ENCODE measurements at places on chromosomes 6 and 20.

DNA sequence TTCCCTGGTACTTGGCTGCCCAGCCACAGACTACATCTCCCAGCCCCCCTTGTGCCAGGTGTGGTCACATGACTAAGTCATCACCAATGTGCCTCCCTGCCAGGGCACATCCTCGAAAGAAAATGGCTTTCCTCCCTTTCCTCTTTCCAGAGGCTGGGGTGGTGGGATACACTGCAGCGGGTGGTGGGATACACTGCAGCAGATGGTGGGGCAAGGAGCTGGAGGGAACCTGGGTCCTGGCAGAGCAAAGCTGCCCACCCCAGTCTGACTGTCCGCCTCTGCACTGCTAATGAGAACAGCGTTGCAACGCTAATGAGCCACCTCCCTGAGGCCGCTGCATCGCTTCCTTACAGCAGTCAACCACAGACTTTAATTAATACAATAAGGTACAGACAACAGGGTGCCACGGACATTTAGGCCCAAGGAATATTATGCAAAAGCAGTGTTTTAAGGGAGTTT is 125.3 kb downstream of the PREX1 start:
- DNase-seq: no peak

- DNase-seq: no peak
Observed at GRCh38 chr6:19408331-19408730, 428.8 kb upstream of the ID4 start.

DNA sequence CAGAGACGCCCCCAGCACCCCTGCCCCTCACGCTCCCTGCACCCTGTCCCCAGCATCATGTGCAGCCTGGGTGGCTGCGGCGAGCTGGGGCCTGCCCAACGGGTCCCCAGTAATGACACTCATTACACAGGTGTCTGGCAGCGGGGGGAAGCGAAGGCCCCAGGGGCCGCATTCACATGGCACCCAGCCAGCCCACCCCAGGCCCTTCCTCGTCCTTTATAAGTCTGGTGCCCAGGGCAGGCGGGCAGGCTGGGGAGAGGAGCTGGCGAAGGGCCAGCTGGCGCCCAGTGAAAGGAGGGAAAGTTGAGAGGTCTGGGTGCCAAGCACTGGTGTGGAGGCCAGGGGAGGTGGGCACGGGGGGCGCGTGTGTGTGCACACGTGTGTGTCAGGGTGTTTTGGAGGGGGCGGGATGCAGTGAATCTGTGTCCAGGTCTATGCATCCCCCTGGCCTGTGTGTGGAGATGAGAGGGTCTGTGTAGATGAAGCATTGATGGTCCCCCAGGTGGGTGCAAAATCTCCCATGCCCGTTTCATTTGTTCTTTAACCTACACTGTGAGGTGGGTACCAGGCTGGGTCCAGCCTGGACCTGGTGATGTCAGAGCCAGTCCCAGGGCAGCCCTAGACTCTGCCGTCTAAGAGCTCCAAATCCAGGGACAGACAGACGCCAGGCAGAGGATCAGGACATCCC is 105.3 kb downstream of the CEBPB start:
- DNase-seq: no peak

DNA sequence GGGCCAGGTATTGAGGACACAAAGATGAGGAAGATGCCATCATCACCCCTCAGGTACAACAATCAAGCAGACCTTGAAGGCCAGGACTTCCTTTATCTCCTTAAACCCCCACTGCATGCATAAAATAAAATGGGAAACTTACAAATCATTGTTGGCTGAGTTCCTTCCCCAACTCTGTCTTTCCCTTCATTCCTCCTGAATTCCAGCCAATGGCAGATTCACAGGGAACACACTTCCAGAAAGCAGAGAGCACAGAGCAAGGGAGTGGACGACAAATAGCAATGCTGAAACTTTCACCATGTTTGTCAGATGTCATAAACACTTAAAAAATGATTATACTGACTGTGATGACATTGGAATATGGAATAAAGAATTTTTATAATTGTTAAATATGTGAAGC is 37.3 kb upstream of the NXT1 start:
- no peak for DNase-seq

GRCh38 chr6:112639391-112639831 is 292.3 kb downstream of the RFPL4B start:
- no peak for DNase-seq

GRCh38 chr6:25971187-25971821 is 8.7 kb downstream of the TRIM38 start:
- DNase-seq: no peak

- DNase-seq: no peak
Observed at GRCh38 chr6:109925075-109925474, 53.0 kb upstream of the GPR6 start.

- DNase-seq: no peak
Observed at GRCh38 chr6:142279350-142280180, 22.2 kb upstream of the ADGRG6 start.

DNA sequence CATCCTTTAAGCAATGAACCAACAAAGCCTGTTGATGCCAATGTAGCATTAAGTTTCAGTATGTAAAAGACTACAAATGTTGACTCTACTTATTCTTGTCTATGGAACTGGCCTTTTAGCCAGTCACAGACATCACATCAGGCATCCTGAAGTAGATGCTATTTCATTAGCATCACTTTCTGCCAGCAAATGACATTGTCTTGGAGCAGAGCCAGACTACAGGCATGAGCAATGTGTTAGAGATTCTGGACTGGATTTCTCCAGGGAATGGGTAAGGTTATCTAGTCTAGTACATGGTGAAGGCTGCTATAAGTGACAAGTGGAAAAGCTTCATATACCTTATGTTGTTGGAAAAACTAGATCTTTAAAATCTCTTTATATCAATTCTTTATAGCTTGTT is 142.9 kb downstream of the ADGRB3 start:
- DNase-seq: no peak

DNA sequence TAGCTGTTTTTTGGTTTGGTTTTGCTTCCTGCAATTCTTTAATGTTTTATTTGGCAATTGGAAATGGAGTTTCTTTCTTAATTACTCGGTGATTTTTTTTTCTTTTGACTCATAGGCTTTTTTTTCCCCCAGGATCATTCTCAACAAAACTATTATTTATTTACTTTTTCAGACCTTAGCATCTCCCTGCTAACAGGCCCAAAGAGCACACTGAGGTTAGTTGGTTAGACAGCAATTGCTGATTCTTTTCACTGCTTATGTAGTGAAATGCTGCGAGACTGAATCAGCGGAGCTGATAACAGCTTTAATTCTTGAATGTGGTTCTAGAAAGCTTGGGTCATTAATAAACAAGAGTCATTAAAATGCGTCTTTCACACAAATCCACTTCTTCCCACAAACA is 79.1 kb upstream of the ZFP64 start:
- DNase-seq: no peak

DNA sequence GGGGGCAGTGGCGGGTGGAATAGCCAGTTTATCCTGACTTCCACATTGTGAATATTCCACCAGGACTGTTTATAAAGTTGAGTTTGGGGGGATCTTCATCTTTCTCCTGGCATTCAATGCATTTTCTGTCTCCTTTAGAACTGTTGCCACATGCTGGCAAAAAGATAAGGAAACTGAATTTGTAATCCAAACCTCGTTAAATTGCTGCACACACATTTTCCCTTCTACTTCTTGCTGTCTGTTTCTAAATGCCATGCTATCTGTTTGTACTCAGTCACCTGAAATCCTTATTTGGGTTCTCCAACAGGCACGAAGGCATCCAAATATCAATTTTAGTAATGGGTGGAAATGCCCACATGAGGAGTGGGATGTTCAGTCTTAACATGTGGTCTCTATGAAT is 180.2 kb upstream of the CCN2 start:
- no peak for DNase-seq

DNA sequence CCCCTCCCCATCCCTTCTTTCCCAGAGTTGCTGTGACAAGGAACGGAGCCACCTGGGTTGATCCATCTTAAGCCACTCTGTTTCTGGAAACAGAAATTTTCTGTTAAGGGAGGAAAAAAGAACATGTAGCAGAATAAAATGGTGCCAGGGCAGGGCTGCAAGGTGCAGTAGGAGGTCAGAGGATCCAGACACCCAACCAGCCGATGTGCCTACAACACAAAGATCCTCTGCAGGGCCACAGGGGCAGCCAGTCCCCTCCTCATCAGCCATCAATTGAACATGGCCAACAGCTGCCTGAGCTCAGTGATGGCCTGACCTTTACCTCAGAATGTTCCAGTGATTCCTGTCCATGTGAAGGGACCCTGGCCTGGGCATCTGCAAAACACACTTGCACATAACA is 11.9 kb downstream of the MDFI start:
- no peak for DNase-seq

DNA sequence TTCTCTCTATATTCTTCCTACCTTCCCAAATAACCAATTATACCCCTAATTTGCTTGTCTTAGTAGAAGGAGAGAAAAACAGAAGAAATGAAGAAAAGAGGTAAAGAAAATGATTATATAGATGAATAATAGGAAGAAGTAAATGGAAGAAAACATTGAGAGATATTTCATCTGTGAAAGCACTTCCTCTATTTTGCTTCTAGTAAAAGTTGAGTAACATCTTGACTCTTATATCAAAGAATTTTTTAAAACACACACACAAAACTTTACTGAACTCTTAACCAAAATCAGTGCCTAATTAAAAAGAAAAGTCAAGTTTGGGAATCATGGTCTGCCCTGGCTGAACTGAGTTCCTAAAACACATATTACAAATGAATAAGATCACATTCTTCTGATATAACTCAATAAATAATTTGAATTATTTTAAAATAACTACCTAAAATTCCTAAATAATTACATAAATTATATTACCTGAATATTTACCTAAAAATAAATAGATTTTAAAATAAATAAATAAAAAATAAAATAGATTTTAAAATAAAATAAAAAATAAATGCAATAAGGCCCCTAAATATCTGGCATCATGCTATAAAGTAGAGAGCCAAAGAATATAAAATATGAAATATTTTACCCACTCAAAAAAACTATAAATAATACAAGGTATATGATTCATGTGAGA is 8.8 kb downstream of the SLC17A2 start:
- DNase-seq: no peak

- no peak for DNase-seq
Observed at GRCh38 chr6:111952274-111952673, 79.0 kb upstream of the FYN start.

DNA sequence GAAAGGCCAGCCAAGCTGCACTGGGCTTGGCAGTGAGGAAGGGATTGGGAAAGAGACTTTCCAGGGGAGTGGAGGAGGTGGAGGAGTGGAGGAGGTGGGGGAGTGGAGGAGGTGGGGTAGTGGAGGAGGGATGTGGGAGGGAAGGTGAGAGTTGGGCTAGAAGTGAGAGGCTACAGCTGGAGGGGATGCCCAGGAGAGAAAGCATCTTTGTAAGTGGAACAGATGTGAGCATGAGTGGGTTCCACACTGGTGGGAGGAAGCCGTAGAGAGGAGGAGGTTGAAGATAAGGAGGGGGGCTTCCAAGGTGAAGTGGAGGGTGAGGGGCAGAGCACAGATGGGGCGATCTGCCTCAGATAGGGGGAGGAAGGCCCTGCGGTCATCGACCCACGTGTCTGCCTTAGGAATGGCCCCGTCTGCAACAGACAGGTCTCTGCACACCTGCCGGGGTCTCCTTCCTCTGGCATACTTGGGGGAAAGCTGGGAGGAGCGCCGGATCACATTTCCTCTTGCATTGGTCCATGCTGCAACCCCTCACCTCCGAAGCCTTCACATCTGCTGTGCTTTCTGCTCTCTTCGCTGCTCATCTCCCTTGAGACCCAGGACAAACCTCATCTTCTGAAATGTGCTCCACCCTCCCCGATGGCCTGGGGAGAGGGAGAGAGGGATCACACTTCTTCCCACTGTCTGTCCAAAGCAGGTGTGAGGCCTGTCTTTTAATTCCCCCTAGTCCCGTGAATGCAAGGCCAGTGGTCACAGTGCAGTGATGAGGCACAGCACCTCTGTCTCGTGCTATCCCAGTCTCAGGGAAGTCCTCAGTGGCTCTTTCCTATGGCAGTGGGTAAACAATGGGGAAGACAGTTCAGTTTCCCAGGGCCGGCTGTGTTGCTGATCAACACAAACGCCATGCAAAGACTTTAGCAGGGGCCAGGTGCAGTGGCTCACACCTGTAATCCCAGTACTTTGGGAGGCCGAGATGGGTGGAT is 48.6 kb upstream of the SNX9 start:
- peak; percentile 18 for DNase-seq

GRCh38 chr6:13342414-13343019 is 14.2 kb upstream of the TBC1D7 start:
- DNase-seq: no peak

- DNase-seq: no peak
Observed at GRCh38 chr6:149969635-149970034, 5.9 kb downstream of the ULBP1 start.

- no peak for DNase-seq
Observed at GRCh38 chr6:121430514-121431460, 4.7 kb upstream of the GJA1 start.

- DNase-seq: no peak
Observed at GRCh38 chr6:100923481-100924165, 42.5 kb upstream of the ASCC3 start.

DNA sequence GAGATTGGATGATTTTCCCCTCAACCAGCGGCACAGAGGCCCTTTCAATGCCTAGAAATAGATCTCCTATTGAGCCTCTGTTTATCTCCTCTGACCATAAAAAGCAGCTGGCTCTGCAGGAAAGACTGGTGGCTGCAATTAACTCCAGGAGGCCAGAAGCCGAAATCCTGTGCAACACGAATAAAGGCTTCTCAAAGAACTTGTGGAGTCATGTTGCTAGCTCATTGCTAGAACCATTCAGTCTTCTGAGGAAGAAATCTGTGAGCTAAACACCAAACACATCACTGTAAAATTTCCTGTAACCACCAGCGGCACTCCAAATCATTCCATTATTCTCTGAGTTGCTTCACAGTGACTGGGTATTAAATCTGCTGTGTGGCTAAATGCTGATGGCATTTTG is 49.1 kb upstream of the TPD52L1 start:
- peak; percentile 32 for DNase-seq

GRCh38 chr20:64131406-64131805 is 24.0 kb upstream of the NPBWR2 start:
- DNase-seq: no peak

GRCh38 chr6:140012150-140012549 is 637.7 kb upstream of the CITED2 start:
- no peak for DNase-seq

- no peak for DNase-seq
Observed at GRCh38 chr6:96723362-96723761, 113.9 kb downstream of the GPR63 start.

- DNase-seq: no peak
Observed at GRCh38 chr6:107816818-107817217, 7.3 kb downstream of the SCML4 start.

DNA sequence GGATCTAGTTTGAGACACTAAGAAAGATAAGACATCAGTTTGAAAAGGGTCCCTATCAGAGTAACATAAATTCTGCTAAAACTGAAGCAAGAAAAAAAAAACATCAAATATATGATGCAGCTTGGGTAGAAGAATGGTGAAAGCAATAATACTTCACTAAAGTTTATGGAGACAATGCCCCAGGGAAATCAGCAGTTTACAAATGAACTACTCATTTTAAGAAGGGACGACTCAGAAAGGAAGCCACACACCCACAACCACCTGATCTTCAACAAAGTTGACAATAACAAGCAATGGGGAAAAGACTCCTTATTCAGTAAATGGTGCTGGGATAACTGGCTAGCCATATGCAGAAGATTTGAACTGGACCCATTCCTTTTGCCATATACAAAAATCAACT is 143.5 kb downstream of the TPBG start:
- DNase-seq: no peak

Data from HAP-1 (cell line).